ENCODE measurements at places on chromosomes 4 and X. TPM values are rescaled to one million over a fixed set of nuclear protein-coding genes. Genes with fewer than 3 reads are reported as not detected.

The ADH7 gene
- not detected for total RNA-seq

The UGT2B15 gene
- total RNA-seq, result not detected

The CENPVL2 gene
- total RNA-seq, result not detected

DNA sequence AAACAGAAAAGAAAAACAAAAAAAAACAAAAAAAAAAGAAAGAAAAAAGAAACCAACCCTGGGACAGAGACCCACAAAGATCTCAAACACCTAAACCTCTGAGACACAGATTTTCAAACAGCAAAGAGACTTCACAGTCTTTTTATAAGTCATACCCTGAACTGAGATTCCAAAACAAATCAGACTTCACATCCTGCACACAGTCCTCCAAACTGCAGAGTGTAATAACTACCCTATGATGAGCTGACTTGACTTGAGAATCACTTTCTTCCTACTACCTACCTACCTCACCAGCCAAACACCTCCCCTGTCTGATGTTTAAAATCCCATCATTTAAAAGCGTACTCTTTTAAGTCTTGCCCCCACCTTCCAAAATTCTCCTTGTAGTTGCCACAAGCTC lies 25.2 kb upstream of the GLOD5 start:
- H3K27ac ChIP-seq, result peak overlapping the region; percentile 85
- no peak for DNase-seq
- H3K36me3 ChIP-seq, result no peaks in the 10 kb centered on the region
- peak overlapping the region; percentile 92 for H3K4me3 ChIP-seq

GRCh38 chr4:163707873-163708272 lies 213.4 kb downstream of the TMA16 start:
- H3K4me1 ChIP-seq, result no peaks in the 10 kb centered on the region
- no peak overlapping the region for H3K4me3 ChIP-seq
- H3K36me3 ChIP-seq, result no peaks in the 10 kb centered on the region

All from naive thymus-derived CD8-positive, alpha-beta T cell (primary cell).